CD4-positive, alpha-beta T cell treated with Interferon alpha-2 for 1 hour (primary cell): ENCODE measurements at places on chromosomes 5 and 9.
A peak's percentile ranks its signal among the peaks of the same experiment; 100 is the strongest.

DNA sequence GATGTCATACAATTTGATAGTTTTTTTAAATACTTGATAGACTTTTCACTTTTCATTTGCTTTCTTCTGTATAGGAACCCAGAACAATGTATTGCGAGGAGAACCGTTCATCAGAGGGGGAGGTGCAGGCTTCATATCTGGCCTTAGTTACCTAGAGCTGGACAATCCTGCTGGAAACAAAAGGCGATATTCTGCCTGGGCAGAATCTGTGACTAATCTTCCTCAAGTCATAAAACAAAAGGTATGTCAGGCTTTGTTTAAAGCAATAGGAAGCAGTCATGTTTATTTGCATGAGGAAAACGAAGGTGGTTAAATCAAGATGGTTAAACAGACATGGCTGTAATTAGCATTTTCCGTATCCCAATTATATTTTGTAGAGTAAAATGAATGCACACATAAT is 46.0 kb downstream of the C7 start:
- no peak for DNase-seq

GRCh38 chr5:1214163-1214935 is 10.8 kb upstream of the SLC6A18 start:
- DNase-seq: no peak

DNA sequence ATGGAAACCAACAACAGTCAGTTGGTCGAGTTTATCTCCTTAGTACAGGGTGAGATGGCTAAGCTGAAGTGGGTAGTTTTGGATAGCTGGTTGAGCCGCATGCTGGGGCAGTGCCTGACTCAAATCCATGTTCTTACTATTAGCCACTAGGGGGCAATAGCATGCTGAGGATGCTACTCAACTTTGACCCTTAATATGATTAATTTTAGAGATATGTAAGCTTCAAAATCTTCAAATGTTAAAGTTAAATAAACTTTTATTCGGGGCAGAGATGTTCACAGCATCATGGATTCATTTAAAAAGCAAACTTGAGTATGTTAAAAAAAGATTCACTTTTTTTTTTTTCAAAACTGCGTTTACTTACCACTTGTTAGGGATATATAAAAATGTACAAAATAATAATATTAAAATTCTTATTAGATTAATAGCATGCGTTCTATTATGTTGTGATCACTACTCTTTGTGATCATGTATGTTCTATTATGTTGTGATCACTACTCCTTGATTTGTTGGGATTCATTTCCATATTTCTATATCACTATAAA is 57.0 kb downstream of the C9orf153 start:
- DNase-seq: peak; percentile 12

GRCh38 chr9:98686961-98687855 is 21.5 kb downstream of the GABBR2 start:
- DNase-seq: no peak

- DNase-seq: no peak
These were observed 85.2 kb downstream of the MUSK start for GRCh38 chr9:110753731-110754231.

DNA sequence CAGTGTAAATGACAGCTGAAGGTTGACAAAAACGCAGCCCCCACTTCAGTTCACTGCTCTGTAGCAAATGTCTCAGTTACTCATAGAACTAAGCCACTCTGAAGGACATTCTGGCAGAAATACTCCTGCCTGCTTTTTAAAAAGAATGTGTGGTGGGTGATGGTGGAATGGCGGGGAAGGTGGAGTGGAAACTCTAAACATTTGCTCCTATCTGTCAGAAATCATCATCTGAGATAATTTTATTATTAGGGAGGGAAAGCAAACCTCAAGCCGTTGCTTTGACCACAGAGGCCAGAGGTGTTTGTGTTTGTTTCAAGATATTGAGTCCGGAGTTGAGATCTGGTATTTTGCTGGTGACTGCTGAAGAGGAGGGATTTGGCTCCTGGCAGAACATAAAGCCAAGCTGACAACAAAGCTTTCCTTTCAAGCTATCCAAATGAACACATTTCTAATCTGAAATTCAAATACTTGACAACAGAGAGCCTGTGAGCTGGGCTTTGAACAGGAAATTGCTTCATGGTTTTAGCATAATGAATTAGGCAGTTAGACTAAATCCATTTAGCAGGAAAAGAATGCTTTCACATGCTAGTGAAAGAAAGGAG is 362.7 kb downstream of the CSNK1G3 start:
- DNase-seq: no peak

- DNase-seq: no peak
These were observed 90.9 kb upstream of the GRIA1 start for GRCh38 chr5:153399595-153399994.

DNA sequence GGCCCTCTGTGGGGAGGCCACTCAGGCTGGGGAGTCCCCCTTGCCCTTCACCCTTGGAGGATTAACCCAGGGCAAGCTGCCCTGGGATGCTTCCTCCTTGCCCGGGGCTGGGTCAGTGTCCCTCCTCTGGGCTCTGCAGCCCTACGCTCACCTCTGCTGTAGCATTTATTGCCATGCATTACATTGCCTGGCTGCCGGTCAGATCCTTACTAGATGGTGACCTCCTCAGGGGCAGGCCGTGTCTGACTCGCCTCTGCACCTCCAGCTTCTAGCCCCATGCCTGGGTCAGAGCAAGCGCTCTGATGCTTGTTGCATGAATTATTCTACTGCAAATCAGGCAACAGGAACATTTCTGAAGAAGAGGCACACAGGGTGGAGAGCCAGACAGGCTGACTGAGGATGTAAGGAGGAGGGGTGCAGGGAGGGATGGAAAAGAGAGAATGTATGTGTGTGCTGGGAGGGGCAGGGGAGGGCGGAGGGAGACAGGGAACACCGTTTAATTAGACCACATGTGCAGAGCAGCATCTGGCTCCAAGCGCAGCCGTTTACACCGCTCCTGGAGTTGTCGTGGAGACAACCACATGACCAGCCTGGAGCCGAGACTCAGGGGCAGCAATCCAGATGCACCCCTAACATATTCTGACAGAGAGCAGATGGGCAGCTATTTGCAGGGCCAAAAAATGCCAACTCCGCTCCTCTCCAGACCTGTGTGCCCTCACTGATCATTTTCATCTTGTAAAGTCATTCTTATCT is 117.0 kb downstream of the CRB2 start:
- no peak for DNase-seq

- no peak for DNase-seq
These were observed 251.7 kb upstream of the TYRP1 start for GRCh38 chr9:12441506-12441905.

- no peak for DNase-seq
These were observed 38.8 kb upstream of the SPRY4 start for GRCh38 chr5:142363619-142363963.

- DNase-seq: no peak
These were observed 382.3 kb downstream of the PTPRD start for GRCh38 chr9:10230512-10230911.

DNA sequence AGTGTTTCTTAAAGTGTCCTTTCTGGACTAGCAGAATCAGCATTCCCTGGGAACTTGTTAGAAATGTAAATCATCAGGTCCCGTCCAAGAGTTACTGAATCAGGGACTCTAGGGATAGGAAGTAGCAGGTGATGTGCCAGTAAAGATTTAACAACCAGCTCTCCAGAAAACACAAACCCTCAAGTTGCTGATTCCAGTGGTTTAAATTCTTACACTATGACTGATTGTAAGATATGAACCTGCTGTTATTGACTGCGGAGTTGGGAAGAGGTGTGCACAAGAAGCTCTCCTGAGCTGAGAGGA is 39.1 kb upstream of the BASP1 start:
- no peak for DNase-seq

- DNase-seq: no peak
These were observed 18.4 kb downstream of the GM2A start for GRCh38 chr5:151271336-151271735.

- no peak for DNase-seq
These were observed 121.8 kb downstream of the MCTP1 start for GRCh38 chr5:95163079-95163478.

DNA sequence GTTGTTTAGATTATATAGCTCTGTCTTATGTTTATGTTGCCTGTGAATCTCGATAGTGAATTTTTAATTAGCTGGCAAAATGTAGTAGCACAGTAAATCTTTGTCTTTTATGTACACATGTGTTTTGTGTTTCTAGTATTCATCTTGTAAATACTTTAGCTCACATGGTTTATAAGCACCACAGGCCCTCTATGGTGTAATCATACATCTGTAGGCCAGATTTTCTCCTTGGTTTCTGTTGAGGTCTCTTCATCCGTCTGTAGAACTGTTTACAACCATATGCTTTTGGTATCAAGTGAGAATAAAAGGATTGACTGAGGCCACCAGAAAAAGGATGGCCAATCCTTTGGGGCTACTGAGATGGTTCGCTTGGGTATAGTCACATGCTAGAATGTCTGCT is 45.0 kb downstream of the PRR16 start:
- DNase-seq: no peak

DNA sequence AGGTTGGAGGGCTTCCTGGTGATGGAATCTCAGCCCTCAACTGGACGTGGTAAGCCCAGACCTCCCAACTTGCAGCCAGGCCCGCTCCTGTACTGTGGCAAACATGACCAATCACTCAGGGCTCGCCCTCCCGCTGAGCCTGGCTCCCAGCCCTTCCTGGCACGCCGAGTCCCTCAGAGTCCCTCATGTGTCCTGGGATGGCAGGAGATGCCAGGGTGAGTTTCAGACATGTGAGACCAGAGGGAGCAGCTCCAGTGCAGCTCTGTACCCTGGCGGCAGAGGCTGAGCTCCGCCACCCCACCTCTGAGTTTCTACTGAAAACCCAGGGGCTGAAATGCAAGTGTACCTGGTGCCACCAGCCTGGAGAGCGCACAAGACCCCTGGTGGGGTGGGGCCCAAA is 42.0 kb upstream of the RXRA start:
- DNase-seq: no peak

- DNase-seq: no peak
These were observed 908.7 kb upstream of the CDH9 start for GRCh38 chr5:27947088-27947487.

DNA sequence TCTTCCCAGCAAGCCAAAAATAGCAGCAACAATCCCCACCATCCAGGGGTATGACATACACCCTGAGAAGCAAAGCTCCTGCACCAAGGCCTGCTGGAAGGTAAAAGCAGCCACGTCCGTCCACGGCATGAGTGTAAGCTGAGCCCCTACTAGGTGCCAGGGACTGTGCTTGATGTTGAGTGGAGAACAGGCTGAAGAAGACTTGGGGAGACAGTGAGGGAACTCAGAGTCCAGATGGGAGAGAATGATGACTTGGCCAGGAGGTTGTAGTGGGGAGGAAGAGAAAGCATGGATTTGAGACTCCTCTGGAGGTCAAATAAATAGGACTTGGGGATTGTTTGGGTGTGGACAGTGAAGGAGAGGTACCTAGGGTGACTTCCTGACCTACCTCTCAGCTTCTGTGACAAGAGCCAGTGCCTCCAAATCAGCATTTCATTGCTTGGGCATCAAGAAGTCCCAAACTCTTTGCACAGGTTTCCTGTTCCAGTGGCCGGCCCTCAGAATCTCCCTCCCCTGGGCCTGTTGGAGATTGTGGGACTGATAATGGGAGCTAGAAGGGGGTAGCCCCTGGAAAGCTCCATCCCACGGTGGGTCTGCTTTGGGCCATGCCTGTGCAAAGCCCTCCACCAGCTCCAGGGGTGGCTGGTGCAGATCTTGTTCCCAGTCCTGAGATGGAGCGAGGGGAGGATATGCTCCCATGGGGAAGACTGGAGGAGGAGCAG is 58.3 kb upstream of the ADAMTS2 start:
- no peak for DNase-seq

- DNase-seq: no peak
These were observed 30.6 kb downstream of the NDUFS6 start for GRCh38 chr5:1831677-1832313.

DNA sequence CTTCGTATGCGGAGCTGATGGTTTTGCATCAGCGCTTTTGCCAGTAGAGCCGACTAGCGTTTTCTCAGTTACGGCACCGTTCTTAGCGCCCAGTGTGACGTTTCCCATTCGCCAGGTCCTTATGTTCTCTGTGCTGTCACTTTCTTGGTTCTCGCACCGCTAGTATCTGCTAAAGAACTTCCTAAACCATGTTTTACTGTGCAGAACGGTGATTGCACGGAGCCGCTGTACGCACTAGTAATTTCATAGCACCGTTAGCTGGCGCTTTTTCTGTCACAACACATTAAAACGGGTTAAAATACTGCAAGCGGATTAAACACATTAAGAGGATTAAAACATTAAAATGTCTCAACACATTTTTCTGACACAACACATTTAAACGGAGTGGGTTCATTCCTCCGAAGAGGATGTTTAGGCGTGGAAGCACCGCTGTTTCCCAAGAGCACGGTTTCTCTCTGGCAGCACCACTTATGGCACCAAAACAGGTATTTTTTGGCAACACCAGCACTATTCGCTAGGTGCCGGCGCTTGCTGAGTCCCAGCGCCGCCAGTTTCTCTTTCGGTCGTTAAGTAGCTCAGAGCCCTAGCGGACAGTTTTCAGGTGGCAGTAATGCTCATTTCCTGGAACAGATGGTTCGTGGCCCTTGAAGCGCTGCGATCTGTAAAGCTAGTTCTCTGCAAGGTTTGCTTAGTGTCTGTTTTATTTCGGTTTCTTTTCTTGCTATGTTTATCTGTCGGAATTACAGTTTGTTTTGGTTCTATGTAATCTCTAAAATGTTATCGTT is 20.3 kb downstream of the ANXA2R start:
- peak; percentile 95 for DNase-seq

- no peak for DNase-seq
These were observed 89.6 kb downstream of the CCDC171 start for GRCh38 chr9:15642369-15642962.

- no peak for DNase-seq
These were observed 7.4 kb downstream of the TARS1 start for GRCh38 chr5:33448118-33448517.

- DNase-seq: no peak
These were observed 10.9 kb downstream of the PTCH1 start for GRCh38 chr9:95505717-95506427.

DNA sequence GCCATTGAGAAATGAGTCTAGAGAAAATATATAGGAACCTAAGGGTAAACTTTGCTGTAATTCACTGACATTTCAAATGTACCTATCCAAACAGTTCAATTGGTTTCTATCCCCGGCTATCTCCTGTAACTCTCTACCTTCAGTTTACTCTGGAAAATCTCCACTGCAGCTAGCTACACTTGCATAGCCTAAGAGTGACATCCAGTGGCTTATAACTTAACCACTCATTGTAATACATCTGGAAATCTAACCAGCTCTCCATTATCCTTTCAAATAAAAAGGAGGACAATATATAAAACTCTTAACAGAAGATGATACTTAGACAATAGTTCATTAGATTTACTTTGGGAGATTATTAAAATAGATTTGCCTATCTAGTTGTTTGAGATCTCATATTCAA is 35.3 kb upstream of the SPDL1 start:
- DNase-seq: no peak

- no peak for DNase-seq
These were observed 106.1 kb upstream of the ALDH1B1 start for GRCh38 chr9:38286357-38286756.

- DNase-seq: no peak
These were observed 18.5 kb downstream of the TNPO1 start for GRCh38 chr5:72834924-72835323.
